ENCODE measurements at places on chromosomes 4 and X. TPM values are rescaled to one million over a fixed set of nuclear protein-coding genes. Genes with fewer than 3 reads are reported as not detected.

GRCh38 chrX:8033175-8033574, 106.0 kb upstream of the PNPLA4 start:
- DNase-seq, result no peak

GRCh38 chrX:70038951-70039350, 10.8 kb downstream of the AWAT2 start:
- DNase-seq, result no peak

DNA sequence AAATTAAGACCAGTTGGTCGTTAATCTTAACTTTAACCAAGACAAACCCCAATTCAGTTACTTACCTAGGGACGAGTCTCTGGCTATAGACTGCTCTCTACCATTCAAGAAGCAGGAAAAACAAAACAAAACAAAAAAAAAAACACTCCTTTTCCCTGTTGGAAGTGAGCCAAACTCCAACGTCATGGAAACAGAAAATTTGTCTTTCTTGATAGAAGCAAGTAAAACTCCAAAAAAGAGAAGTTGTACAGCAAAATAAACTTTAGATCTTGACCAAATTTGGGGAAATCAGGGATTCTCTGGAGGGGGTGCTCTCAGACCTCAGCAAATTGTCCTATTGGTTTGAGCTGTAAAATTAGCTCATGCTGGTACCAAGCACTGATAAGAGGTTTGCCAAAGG, 3.7 kb downstream of the CNGA1 start:
- peak; percentile 23 for DNase-seq

- DNase-seq, result no peak
Measured at GRCh38 chrX:23228950-23229448, 105.7 kb upstream of the PTCHD1 start.

DNA sequence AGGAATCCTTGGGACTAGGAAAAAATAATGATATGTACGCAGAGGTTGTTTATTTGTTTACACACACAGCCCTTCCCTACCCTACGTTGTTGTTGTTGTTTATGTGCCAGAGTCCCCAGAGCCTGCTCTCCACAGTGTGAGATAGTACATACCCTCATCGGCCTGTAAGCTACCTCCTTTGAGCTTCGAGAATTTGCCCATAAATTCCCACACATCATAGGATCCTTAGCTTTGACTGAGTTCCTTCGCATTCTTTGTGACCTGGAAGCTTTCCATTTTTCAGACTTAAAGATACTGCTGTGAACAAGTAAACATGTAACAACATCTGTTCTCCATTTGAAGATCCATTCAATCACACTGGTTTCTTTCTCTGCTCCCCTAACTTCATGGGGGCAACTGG, 114.5 kb downstream of the IRF2 start:
- no peak for DNase-seq

GRCh38 chr4:183722731-183723560, 63.9 kb downstream of the TRAPPC11 start:
- DNase-seq, result peak; percentile 59

Gene PLAC8
- 10.8 TPM for total RNA-seq

- no peak for DNase-seq
Measured at GRCh38 chrX:13654116-13654515, 1.2 kb downstream of the TCEANC start.

GRCh38 chr4:158811216-158811540, 42.4 kb downstream of the FNIP2 start:
- DNase-seq, result no peak

GRCh38 chr4:130028552-130028951, 932.6 kb downstream of the C4orf33 start:
- DNase-seq, result no peak

GRCh38 chrX:100944601-100945000, 15.9 kb upstream of the XKRX start:
- DNase-seq, result no peak
